ENCODE measurements at places on chromosomes 13 and 19.

DNA sequence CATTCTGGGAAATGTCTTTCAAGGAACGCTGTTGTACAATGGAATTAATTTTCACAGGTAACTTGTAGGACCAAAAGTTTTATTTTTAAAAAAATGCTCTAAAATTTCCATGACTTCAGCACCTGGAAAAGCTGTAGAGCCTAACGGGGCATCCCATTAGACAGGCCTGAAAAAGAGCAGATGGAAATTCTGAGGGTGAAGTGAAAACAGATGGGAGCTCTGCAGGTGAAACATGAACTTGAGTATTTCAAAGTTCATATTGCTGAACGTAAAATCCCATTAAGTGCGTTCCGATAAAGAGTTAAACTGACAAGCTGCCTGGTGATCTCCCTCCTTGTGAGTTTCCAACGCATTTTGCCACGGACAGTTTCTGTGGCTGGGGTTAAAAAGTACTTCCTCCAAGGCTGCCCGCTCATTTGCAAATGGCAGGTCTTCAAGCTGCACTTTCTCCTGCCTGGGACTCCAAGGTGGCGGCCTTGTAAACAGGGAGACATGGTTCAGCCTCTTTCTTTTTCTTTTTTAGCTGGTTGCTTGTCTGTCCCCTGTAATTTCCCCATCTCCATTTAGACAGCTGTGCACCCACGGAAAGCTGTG, 450.4 kb downstream of the FGF9 start:
- no peak for DNase-seq

DNA sequence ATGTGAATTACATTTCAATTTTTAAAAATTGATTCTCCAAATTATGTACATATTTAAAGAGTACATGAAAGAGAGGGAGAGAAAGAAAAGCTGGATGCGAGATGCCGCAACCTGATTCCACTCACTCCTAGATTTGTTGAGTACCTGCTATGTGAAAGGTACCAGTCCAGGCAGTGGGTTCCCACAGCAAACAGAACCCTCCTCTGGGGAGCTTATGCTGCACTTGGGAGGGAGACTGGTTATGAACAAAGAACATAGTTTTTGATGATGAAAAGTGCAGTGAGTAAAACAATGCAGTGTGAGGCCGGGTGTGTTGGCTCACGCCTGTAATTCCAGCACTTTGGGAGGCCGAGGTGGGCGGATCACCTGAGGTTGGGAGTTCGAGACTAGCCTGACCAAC, 43.4 kb downstream of the ACTN4 start:
- no peak for DNase-seq

DNA sequence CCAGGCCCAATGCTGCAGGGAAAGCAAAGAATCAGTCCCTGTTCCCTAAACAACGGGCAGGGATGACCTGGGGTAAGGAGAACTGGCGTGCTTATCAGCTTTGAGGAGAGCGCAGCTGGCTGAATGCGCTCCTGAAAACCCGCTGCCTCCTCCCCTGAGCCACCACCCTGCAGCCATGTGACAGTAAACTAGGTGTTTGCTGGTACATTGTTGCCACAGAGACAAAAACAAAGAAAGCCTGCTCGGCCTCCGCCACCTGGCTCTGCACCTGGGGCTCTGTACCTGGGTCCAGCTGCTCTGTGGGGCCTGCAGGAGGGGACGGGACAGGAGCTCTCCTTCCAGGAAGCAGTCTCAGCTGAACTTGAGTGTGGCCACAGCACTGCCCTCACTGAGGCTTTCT, 21.8 kb downstream of the MCF2L start:
- DNase-seq: peak; percentile 97

DNA sequence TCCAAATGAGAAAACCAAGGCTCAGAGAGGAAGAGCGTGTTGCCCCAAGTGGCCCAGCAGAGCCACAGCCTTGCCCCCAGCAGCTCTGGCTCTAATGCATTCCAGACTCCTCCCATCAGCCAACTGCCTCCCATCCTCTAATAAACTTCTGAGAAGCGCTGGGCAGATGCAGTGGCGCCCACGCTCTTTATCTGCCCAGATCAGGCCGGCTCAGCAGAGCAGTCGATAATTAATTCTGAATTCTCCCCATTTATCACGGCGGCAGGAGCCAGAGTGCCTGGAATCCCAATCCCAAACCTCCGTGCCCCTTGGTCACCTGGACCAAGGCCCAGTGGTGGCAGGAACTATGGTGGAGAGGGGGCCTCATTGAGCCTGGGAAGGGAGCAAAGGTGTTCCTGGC, 13.9 kb downstream of the TINCR start:
- no peak for DNase-seq

DNA sequence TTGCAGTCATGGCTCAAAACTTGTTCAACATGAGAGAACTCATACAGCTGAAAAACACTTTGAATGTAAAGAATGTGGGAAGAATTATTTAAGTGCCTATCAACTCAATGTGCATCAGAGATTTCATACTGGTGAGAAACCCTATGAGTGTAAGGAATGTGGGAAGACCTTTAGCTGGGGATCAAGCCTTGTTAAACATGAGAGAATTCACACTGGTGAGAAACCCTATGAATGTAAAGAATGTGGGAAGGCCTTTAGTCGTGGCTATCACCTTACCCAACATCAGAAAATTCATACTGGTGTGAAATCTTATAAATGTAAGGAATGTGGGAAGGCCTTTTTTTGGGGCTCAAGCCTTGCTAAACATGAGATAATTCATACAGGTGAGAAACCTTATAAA, 20.1 kb downstream of the ZNF283 start:
- DNase-seq: no peak

- no peak for DNase-seq
Observed at GRCh38 chr19:20273951-20274570, 107.0 kb downstream of the ZNF486 start.

Measured in NCI-H2171 treated with DMSO at 0.1 percent for 48 hours (cell line).